ENCODE measurements at places on chromosomes 13 and 19.
A peak's percentile ranks its signal among the peaks of the same experiment; 100 is the strongest.

GRCh38 chr19:1668486-1669270 lies 16.3 kb upstream of the TCF3 start:
- DNase-seq, result no peak

- no peak for DNase-seq
These were observed 456.4 kb downstream of the FGF14 start for GRCh38 chr13:101945435-101945834.

- no peak for DNase-seq
These were observed 180.0 kb downstream of the USP12 start for GRCh38 chr13:26991508-26992181.

DNA sequence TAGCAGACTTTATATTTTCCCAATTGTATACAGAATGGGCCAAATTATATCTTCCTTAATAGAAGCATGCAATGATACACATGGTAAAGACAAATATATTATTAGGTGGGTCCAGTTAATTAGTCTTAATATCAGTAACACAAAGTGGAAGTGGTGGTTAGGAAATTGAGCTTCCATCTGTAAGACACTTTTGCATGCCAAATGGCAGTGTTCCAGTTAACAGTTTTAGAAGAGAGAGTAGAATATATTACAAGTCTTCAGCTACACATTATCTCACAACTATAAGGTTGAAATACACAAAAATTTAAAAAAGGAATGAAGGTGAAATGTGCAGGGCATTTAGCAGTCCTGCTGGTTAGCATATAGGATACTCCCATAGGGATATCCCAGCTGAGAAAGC lies 536.5 kb downstream of the PCDH9 start:
- no peak for DNase-seq

- DNase-seq, result no peak
These were observed 2.8 kb downstream of the TMEM150B start for GRCh38 chr19:55322204-55322885.

DNA sequence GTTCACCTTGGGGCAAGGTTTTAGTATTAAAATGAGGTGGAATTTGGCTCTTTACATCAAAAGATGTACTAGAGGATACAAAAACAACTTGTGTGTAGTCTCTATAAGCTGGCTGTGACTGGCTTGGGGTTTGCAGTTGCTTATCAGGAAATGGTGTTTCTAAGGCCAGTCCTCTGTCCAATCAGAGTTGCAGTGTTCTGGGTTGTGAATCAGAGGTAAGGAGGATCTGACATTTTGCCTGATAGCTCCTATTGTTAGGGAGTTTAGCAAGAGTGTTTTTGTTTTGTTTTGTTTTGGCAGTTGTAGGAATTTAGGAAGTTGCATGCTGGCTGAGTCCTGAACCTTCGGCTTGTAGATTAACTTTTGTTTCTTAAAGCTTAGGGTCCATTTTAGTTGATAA lies 20.1 kb upstream of the ESD start:
- DNase-seq, result no peak

- peak; percentile 40 for DNase-seq
These were observed 4.6 kb downstream of the GNA11 start for GRCh38 chr19:3098515-3099346.

DNA sequence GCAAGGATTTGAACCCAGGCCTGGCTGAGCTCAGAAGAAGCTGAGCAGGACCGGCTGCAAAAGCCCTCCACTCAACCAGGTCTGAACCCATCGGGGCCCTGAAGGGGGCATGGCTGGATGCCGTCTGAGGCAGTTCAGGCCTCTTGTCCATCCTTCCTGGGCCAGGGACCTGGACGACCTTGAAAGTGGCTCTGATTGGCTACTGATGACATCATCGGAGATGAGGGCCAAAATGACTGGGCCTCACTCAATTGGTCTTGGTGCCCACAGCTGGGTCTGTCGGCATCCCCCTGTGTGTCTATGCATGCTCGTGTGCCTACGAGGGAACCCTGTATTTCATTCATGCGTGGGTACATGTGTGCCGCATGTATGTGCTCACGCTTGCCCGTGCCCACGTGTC lies 71.8 kb downstream of the PTPRS start:
- no peak for DNase-seq

DNA sequence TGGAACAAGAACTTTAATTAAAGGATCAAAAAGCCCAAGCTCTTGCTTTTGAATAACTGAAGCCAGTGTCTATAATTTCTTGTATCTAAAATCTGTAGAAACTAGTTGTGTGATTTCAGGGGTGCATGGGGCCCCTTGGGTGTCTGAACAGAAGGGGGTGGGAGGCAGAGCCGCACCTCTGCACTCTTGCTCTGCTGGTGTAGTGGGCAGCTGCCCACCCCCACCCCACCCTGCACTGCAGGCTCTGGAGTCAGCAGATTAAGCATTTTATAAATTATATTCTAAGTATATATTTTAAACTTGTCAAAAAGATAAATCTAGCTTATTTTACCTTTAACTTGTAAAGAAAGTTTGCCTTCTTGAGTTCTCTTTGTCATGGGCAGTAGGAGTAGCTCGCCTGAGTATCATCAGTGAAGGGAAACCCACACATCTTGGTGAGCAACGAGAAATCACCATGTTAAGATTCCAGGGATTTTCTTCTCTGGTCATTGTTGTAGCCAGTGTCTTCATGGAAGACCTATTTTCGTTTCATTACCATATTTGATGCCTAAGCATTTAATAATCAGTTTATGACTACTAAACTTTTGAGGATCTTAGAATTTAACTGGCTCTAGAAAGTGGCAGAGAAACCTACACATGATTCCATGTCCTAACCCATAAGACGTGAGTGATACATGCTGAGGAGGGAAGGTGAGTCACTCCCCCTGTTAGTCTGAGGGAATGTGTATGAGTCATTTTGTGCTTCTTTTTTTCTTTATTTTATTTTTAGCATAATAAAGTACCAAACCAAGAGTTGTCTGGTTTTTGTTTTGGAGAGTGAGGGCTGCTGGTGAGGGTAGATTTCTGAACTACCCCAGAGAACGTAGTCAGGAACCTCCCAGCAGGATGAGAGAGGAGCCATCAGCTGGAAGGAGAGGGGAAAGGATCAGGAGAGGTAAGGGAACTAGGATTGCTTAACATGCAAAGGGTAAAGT lies 7.7 kb downstream of the UBE2L5 start:
- DNase-seq, result peak; percentile 90

GRCh38 chr13:111225810-111226546 lies 94.5 kb upstream of the TEX29 start:
- DNase-seq, result no peak

- peak; percentile 28 for DNase-seq
These were observed 18.1 kb upstream of the GTF3A start for GRCh38 chr13:27406178-27406939.

DNA sequence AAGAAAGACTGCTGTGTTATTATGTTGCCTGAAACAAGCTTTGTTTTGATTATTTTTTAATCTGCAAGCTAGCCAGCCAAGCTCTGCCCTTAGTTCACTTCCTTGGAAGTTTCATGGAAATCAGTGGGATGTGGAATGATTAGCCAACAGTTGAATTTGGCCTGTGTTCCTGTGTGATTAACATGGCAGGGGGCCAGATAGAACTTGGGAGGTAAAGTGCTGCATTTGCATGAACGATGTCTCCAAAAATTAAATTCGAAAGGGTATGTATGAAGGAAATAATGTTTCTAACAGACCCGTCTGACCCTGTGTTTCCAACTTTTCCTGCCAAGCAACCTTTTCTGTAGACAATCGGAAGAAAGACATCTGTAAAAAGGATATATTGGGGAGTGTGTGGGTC lies 32.2 kb downstream of the UFM1 start:
- peak; percentile 41 for DNase-seq

DNA sequence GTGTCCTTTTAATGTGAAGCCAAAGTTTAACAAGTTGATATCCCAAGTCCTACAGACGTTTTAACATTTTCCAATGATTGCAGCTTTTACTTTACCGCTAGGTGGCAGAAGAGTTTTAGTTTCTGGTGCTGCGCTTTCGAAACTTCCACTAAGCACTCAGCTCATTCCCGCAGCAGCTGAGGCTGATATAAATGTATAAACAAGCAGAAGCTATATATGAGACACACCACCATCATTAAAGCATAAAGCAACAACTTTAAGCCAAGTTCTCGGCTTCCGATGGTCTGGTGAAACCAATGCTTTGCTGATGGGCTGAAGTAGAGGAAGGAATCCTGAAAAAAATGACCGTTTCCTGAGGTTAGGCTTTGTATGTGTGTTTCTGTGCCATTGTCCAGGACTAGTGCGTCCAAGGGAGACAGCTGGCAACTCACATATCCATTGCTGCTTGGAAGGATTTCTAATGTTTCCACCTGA lies 753.9 kb downstream of the OLFM4 start:
- DNase-seq, result peak; percentile 20

DNA sequence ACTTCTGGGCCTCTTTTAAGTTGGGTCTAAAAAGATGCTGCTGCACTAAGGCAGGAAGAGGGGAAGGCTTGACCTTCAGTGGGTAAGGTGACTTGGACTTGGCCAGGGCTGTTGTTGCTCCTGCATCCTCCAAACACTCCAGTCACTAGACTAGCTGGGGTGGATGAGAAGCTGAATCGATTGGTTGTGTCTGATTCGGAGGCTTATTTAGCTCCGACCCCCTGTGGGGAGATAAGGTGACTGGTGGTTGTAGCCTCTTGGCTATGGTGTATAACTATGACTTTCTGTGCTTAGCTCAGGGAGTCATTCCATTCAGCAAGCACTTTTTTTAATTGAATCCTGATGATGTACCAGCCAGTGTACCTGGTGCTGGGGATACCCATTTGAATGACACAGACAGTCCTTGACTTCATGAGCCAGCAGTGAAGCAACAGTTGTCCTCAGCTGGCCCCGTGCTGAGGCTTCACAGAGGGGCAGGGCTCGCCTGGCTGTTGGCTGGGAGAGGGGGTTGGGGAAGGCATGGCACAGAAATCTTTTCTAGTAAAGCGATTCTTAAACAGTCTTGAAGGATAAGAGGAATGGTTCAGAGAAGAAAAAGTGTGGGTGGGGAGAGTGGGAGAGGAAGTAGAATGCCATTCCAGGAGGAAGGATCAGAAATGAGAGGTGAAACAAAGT lies 9.9 kb downstream of the PCDH8 start:
- no peak for DNase-seq

DNA sequence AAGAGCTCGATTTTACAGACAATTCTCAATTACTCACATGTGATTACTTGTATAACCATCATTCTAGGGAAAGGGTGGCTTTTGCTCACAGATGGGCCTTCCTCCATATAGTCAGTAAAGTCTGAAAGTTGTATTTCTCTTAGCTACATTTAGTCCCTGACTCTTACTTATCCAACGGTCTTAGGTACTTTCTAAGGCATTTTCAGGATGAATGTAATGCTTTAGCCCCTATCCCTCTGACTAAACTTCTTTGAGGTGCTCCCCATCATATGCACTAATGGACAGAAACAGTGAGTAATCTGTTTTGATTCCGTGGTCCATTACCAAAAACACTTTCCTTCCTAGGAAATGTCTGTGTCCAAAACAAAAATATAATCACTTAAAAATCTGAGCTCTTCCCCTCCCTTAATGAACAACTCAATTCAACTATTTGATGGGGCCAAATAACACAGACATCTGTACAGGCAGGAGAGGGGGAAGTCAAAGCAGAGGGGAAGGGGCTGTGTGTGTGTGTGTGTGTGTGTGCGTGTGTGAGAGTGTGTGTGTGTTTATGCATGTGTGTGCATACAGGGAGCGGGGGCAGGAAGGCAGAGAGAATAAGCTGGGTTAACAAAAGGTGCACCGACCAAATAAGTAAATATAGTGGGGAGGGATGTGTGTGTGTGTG lies 84.9 kb downstream of the USP12 start:
- DNase-seq, result no peak

- DNase-seq, result peak; percentile 82
These were observed 2.5 kb downstream of the ICAM5 start for GRCh38 chr19:10292206-10292788.

- DNase-seq, result no peak
These were observed 27.6 kb downstream of the EDNRB start for GRCh38 chr13:77891041-77891440.

DNA sequence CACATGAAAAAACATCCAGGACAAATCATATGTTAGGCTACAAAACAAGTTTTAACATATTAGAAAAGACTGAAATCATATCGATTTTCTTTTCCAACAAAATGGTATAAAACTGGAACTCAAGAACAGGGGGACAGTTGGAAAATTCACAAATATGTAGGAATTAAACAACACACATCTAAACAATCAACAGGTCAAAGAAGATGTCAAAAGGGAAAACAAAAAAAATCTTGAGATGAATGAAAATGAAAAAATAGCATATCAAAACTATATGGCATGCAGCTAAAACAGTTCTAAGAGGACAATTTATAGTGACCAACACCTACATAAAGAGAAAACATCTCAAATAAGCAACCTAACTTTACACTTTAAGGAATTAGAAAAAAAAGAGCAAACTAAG lies 585.3 kb downstream of the UQCRFS1 start:
- no peak for DNase-seq

- no peak for DNase-seq
These were observed 6.9 kb downstream of the ZNF490 start for GRCh38 chr19:12603714-12604113.

DNA sequence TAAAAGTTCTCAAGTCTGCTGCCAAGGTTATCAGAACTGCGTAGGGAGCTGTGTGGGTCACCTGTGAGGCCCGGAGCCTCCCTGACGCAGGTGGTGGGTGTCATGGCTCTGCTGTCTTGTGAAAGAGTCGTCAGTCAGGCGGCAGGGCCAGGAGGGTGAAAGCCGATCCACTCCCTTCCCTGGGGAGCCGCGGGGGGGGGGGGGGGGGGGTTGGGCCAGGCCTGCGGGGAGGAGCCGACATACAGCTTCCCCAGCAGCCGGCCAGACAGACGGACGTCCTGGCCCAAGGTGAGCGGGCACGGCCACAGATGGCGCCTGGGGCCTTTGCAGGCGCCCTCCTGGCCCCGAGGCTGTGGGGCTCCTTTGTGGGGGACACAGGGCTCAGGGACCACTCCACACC lies 12.4 kb downstream of the SBNO2 start:
- no peak for DNase-seq

DNA sequence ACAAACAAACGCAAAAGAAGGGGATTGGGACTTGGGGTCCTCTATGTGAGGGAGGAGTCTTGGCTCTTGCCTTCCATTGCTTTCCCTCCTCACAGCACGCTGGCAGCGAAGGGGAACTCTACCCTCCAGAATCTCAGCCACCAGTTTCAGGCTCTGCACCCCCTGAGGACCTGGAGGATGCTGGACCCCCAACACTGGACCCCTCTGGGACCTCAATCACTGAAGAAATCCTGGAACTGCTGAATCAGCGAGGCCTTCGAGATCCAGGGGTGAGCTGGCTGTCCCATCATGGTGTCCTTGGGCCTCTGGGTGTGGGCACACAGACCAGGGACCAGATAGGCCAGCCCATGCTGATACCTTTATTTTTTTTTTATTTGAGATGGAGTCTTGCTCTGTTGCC lies 9.6 kb downstream of the PLEKHG2 start:
- DNase-seq, result no peak

DNA sequence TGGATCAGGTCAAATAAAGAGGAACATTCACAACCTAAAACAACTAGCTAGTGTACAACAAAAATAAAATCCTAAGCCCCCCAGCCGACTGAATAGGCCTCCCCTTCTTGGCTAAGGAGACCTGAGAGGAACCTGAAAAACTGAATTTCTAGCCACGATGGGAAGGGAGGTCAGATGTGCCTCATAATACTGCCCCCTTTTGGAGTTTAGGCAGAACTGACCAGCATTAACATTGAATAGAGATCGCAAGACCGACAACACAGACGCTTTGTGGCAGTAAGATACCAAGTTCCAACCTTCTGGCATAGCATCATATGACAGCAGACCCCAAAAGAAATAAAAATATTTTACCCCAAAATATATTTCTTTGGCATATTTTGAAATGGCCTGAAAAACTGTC lies 15.9 kb downstream of the CBY2 start:
- peak; percentile 9 for DNase-seq

All from foreskin fibroblast (primary cell).